ENCODE measurements at places on chromosomes 3 and 15. TPM values are rescaled to one million over a fixed set of nuclear protein-coding genes. Genes with fewer than 3 reads are reported as not detected.

- no peak for DNase-seq
These were observed 127.8 kb upstream of the LRRFIP2 start for GRCh38 chr3:37301980-37302708.

HYKK gene
- total RNA-seq = 1.6 TPM

GRCh38 chr3:77147836-77148578 is 108.1 kb downstream of the ROBO2 start:
- no peak for DNase-seq

DNA sequence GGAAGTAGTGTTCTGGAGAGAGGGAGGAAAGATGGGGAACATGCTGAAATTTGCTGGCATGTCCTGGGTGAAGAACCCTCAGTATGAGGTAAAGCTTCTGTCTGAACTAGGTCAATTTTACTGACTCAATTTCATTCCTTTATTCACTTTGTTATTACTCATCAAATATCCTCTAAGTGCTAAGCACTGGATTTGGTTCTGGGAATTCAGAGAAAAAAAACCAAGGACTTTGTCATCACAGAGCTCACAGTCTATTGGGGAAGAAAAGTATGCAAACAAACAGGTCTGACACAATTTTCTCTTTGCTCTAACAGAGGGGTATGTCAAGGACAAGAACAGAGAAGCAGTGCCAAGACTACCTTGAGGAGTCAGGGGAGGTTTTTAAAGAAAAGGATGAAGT is 68.0 kb downstream of the TFG start:
- DNase-seq = no peak

- peak; percentile 71 for DNase-seq
These were observed 46.2 kb upstream of the PRTG start for GRCh38 chr15:55789066-55789660.

GPR160 gene
- 8.2 TPM for total RNA-seq

DNA sequence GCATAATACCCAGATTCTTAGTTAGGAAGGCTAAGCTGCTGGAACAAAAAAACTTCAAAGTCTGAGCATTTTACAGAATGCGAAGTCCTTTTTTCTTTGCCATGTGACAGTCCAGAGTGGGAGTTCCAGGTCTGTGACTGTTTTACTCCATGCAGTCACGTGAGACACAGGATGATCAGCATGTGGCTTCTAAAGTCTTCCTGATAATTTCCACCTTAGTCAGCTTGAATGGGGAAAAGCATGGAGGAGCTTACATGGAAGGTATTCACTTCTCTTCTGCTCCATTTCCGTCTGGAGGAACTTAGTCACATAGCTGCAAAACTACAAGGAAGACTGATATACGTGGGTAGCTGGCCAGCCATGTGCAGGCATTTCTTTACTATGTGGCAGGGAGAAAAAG is 1.7 kb downstream of the SNTN start:
- DNase-seq = no peak

DNA sequence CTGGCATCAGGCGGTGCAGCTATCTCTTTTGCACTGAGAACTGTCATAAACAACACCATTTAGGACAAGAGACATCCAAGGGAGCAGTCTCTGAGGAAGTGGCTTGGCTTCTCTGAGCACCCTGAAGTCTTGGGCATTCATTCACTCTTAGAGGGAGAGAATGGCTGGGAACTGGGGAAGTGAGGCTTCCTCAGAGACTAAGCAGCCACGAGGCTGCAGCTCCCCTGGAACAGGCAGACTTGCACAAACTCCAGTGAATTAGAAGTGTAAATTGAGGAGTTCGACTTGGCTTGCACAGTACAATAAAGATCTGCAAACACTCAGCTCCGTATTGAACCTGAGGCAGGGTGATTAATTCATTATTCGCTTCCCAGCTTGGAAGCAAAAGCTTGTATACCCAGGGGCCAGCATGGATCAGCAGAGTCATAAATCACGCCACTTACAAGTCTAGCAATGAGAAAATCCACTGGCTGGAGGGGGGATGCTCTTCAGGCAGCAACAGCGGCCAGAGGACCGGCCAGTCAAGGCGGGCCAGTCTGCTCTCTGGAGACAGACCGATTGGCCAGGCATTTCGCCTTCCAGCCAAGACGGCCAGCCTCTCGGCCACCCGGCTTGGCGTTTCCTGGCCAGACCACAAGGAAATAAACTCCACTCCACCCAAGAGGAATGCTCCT is 118.8 kb upstream of the ADPGK start:
- DNase-seq = no peak

ZMYND10 gene
- 1.5 TPM for total RNA-seq

PATL2 gene
- 16.1 TPM for total RNA-seq

- DNase-seq = no peak
These were observed 943 bp upstream of the PCSK6 start for GRCh38 chr15:101490408-101490891.

CHRNA3 gene
- not detected for total RNA-seq

KCNAB1 gene
- not detected for total RNA-seq

DNA sequence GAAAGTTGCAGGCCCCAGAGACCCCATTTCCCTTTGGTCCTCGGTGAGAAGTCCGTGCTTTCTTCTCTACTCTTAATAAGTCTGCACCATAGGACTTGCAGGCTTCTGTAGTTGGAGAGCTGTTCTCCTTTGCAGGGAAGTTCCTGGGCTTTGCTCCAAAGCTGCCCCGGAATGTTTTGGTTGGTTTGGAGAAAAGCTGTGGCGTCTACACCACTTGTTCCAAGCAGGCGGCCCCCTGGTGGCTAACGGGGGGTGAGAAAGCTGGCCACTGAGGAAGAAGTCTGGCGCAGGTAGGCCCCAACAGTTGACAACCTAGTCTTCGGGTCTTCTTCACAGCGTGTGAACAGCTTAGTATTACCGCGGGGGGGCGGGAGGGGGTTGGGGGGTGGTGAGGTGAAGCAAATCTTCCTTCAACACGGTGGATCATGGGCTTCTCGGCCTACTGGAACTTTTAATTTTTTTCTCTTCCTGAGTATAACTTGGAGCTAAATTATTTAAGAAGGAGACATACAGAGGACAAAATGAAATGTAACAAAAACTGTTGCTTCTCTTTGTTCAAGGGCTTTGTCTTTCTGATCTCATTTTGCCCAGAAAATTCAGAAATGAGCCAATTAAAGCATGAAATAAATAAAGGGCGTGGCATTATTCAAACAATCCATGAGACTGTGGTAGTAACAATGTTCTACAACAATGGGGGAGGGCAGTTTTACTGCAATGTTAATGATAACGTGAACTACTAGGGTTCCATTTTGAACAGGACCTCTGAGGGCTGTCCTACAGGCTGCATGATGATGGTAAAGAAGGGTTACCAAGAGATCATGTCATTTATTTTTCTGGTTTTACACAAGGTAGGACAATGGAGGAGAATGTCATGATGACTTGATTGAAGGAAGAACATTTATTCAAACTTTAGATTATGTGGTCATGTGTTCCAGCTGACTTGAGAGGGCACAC is 2.2 kb upstream of the THRB start:
- DNase-seq = no peak

DNA sequence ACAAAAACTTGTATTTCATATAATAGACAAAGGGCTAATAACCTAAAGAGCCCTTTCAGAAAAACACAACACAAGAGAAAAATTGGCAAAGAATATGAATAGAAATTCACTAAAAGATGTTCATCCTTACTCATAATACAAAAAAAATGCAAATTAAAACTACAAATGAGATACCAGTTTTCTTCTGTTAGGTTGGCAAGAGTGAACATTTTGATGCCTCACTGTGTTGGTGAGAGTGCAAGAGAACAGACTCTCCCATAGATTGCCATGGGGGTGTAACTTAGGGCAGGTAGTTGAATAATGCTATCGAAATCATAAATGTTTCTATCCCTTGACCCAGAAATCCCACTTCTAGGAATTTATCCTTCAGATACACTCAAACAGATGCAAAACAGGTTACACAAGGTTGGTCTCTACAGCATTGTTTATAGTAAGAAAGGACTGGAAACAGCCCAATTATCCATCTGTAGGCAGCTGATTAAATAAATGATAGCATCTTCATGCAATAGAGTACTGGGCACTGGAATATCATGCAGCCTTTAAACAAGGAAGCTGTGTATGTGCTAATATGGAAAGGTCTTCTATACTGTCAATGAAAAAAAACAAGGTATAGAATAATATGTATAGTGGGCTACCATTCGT is 146.3 kb downstream of the TLE3 start:
- no peak for DNase-seq

DNA sequence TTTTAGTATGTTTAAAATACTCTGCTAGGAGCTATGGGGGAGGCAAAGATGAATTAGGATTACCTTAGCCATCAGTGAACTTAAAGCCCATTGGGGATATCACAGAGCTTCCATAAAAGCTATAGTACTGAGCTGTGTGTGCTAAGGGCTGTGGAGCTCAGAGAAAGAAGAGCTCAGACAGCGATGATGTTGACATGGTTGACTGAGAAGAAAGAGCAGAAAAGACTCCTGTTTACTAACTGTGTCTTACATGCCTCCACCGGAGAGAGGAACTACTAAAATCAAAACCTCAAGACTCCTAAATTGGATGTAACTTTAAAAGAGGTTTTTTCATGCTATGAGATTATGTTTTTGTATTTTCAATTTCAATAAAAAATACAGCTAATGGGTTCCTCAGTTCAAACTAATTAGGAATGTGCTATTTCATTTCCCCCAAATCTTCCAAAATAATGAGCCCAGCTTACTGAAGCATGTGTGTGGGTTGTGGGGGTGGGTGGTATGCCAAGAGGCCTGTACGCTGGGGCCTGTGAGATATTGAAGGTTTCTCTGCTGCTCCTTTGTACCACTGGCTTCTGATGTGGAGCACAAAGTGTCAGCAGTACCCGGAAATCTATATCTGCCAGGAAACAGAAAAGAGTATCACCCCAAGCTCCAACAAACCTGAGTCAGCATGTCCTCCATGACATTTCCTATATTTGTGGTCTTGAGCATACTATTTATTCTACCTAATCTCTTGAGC is 22.7 kb downstream of the DGKG start:
- DNase-seq = peak; percentile 9

GRCh38 chr15:58221591-58222241 is 83.5 kb downstream of the AQP9 start:
- peak; percentile 10 for DNase-seq

PIF1 gene
- 50.0 TPM for total RNA-seq

SLC28A2 gene
- not detected for total RNA-seq

DNA sequence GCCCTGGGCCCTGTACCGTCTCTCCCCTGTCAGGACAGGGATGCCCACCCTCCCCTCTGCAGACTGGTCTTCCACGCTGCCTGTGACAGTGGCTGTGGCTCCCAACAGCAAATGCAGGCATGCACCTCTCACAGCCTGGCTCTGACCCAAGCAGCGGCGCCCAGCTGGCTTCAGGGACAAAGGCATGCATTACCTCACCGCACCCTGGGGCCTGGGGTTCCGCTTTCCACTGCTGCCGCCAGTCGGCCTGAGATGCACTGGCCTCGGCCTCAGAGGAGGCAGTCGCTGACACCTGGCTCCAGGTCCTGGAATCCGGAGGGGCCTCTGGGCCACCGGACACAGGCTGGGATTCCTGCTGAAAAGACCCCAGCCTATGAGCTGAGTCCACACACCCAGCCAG is 70.3 kb downstream of the SCN5A start:
- DNase-seq = no peak

DNA sequence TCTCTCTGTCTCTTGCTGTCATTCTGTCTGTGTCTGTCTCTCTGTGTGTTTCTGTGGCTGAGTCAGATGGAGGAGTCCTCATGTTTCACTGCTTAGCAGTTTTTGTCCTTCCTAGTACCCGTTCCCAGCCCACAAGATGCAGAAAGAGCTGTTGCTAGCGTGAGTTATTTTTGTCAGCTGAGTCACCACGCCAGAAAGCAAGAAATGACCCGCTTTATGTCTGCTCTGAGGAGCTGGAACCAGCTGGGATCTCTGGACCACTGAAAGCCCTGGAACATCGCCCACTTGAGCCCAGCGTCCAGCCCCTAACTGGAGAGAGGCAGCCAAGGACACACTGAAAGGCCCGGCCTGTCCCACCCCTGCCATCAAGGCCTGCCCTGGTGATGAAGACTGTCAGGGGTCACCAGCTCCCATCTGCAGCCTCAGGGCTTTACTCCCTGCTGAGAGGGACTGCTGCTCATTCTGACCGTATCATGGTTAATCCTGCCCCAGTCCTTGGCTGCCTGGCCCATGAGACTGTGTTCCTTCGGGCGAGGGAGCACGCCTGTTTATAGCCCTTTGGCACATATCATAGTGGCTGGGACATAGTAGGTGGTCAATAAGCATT is 101.7 kb upstream of the TPM1 start:
- no peak for DNase-seq

GRCh38 chr15:28987337-28987736 is 101.6 kb downstream of the APBA2 start:
- DNase-seq = peak; percentile 34

- DNase-seq = peak; percentile 75
These were observed 11.2 kb downstream of the TNFSF10 start for GRCh38 chr3:172511783-172512762.

DNA sequence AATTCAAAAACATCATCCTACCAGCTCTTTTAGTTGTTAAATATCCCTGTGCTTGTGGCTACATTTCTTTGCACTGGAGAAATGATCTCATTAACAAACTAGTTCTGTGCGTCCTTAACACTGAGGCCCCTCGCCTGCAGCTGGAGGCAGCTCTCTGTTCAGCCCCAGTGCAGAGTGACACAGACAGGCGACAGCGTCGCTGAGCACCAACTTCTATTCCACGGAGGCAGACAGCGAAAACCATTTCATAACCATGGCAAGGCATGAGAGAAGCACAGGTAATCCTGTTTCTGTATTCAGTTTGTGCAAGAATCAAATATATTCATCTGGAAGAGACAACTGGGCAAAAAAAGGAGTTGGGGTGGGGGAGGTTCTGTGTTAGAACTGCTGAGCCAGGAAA is 530.7 kb downstream of the ZIC1 start:
- no peak for DNase-seq

- DNase-seq = no peak
These were observed 766.9 kb upstream of the ARPP21 start for GRCh38 chr3:34872406-34872805.

DNA sequence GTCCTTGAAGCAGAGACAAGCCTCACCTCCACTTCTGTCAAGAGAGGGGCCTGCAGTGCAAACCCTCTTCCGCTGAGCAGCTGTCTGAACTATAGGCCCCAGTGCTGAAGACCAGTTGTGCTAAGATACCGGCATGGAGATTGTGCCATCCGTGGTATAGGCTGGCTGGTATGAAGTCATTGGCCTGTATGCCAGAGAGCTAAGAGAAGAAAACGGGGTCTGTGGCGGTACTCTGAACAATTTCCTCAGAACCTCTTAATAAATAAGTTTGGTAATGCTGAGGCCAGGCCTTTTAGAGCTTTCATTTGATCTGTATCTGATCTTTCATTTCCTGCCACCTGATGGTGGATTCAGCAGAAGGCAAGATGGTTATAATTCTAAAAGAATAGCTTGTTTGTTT is 123.0 kb downstream of the LRIG1 start:
- no peak for DNase-seq
